ENCODE measurements at places on chromosomes 7 and 10.

DNA sequence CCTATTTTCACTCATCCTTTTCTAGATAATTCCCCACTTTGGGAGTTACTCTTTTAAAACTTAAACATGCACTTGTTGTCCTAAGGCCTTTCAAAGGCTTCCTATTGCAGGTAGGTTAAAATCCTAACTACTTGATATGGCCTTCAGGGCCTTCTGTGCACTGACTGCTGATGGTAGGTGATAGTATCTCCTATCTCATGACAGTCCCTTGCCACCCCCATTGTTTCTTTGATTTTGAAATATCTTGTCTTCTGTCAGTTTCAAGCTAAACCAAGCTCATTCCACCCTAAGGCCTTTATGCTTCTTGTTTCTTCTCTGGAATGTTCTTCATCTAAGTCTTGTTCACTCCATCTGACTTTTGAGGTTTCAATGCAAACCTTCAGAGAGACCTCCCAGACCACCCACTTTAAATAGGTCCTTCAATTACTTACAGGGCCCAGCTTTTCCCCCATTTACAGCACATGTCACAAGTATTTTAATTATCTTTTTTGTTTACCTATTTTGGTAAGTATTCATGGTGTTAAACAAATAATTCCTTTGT lies 2.4 kb upstream of the MTPN start:
- no peaks in the 10 kb centered on the region for H3K36me3 ChIP-seq
- DNase-seq: peak; percentile 52
- no peaks in the 10 kb centered on the region for H3K4me1 ChIP-seq
- no peaks in the 10 kb centered on the region for H3K27me3 ChIP-seq
- H3K27ac ChIP-seq: no peak overlapping the region

- no peaks in the 10 kb centered on the region for H3K36me3 ChIP-seq
- no peak overlapping the region for H3K4me3 ChIP-seq
- no peak for DNase-seq
- H3K4me1 ChIP-seq: peaks cover 3% of the 10 kb centered on the region
- no peak overlapping the region for H3K27ac ChIP-seq
Measured at GRCh38 chr10:88316292-88316861, 266.7 kb downstream of the RNLS start.

GRCh38 chr7:5615190-5616070 lies 166.0 kb downstream of the RNF216 start:
- no peak overlapping the region for H3K4me3 ChIP-seq
- no peak overlapping the region for H3K27ac ChIP-seq
- H3K36me3 ChIP-seq: peaks cover 11% of the 10 kb centered on the region
- H3K27me3 ChIP-seq: no peaks in the 10 kb centered on the region
- DNase-seq: no peak

- H3K27ac ChIP-seq: no peak overlapping the region
- H3K4me1 ChIP-seq: no peaks in the 10 kb centered on the region
- no peak overlapping the region for H3K4me3 ChIP-seq
Measured at GRCh38 chr10:63579371-63580014, 58.3 kb downstream of the REEP3 start.

DNA sequence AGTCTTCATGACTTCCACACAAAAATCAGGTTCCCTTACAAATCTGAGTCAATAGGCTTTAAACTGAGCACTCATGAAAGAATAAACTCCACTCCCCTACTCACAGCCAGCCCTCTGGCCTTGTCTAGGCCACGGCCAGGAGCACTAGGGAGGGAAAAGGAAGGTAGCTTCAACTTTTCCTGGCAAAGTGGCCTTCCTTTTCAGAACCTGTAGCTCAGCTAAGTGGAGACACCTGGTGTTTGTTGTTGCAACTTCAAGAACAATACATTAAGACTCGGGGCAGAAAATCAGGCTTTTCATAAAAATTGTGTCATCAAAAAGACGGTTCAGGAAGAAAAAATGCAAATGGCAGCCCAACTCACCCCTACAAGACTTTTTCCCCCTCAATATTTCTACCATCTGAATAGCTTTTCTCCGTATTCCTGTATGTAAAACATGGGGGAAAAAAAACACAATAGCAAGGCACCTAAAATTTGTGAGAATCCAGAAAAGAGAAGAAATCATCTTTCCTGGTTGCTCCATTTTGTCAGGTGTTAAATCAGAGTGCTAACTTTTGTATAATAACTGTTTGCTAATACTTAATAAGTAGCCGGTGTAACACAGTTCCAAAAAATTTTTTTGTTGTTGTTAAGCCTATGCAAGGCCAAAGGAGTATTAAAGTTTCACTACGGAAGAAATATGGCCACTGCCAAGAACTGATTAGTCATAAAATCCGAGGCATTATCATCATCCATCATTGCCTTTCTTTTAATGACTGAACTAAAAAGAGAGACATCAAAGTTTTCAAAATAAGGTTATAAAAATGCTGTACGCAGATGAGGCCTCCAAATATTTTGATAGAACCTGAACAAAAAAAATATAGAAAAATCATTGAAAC lies 66.2 kb upstream of the ARID5B start:
- peak; percentile 65 for DNase-seq
- H3K27me3 ChIP-seq: no peaks in the 10 kb centered on the region
- H3K4me3 ChIP-seq: no peak overlapping the region
- no peak overlapping the region for H3K27ac ChIP-seq
- H3K36me3 ChIP-seq: no peaks in the 10 kb centered on the region

DNA sequence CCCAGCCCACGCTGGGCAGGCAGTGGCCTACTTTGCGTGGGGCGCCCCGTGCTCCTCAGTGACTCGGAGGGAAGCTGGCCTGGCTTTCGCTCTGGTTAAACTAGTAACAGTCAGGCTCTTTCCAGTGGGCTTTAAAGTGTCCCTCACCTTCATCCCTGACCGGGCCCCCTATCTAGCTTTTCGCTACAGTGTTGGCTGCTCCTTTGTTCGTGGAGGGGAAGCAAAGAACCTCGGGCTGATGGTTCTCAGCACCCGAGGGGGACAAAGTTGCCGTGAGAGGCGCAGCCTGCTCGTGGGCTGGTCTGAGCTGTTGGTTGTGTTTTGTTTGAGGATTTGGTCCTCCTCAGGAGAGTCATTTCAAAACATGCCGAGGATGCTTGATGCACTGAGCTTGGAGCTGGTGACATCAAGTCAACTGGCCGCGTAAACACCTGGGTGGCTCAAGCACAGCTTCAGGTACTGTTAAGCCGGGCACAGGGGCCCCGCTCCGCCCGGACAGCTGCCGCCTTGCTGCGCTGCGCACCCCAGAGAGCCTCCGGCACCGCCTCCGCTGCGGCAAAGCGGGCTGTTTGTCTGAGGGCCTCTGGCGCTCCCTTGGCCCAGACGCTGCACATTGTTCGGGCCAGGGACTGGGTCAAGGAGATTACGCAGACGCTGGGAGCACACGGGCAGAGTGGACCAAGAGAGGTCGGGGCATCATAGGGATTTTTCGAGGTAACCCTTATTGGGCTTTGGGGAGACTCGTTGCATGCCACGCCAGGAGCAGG lies 1.6 kb downstream of the DLX6 start:
- H3K4me3 ChIP-seq: peak overlapping the region; percentile 66
- H3K27ac ChIP-seq: peak overlapping the region; percentile 51
- H3K27me3 ChIP-seq: peaks cover 3% of the 10 kb centered on the region
- no peaks in the 10 kb centered on the region for H3K36me3 ChIP-seq
- H3K4me1 ChIP-seq: peaks cover 24% of the 10 kb centered on the region

Measured in trophoblast cell (in vitro differentiated cells and primary cell).